T-cell (primary cell): ENCODE measurements at places on chromosomes 13 and 19. TPM values are rescaled to one million over a fixed set of nuclear protein-coding genes. Genes with fewer than 3 reads are reported as not detected.
A peak's percentile ranks its signal among the peaks of the same experiment; 100 is the strongest.

GRCh38 chr19:3099347-3100145, 5.4 kb downstream of the GNA11 start:
- no peak for DNase-seq

DNA sequence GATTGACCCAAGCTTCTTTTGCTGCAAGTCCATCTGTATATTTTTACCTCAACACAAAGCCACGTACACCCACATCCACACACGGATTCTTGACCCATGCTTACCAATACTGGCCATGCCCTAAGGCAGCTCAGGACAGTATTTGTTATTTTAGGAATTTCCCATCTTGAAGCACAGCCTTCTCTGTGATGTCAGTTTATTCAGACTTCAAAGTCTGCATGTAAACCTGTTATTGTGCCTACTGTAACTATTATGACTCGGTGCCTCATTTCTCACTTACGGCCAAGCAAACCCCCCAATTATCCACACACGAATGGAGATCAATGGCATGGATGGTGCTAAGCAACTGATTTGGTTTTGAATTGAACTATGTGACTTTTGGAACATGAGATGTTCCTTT, 17.5 kb downstream of the CLDN10 start:
- no peak for DNase-seq

The URAD gene
- total RNA-seq: not detected

DNA sequence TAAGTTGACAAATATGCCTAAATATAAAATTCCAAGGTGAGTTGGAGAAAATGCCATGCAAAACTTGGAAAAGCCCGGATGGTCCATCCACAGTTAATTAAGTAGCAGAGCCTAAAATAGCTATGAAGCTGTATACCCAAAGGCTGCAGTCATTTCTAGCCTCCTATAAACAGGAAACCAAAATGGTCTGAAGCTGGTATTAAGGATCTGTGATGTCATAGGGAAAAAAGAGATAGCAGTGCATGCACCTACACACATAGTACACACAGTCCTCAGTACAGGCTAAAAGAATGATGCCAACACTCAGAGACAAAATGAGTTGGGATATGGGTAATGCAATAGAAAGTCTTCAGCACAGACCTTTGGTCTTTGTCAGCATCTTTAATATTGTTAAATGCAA, 736.9 kb downstream of the EFNB2 start:
- no peak for DNase-seq

GRCh38 chr19:17843292-17843827, 4.4 kb downstream of the JAK3 start:
- DNase-seq: no peak

The TMC4 gene
- total RNA-seq: 0.78 TPM

DNA sequence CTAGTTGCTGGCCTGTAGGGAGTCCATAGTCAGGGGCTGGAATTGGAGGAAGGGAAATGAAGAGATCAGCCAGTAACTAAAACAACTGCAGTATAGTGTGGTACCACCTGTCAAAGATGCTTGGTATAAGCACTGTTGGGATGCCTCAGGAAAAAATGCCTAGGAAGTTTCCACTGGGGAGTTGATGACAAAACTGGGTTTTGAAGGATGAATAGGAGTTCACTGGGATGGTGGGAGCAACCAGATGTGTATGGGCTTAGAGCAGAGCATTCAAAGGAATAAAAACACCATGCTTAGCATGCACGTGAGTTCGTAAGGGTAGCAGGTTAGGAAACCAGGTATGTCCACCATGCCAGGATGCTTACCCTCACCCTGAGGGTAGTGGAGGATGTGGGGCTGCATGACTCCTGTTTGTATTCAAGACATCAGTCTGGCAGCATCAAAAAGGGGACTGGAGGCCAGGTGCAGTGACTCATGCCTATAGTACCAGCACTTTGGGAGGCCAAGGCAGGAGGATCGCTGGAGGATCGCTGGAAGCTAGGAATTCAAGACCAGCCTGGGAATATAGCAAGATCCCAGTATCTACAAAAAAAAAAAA, 7.1 kb downstream of the CATSPERD start:
- DNase-seq: no peak

The PRRG2 gene
- total RNA-seq: 1.4 TPM

DNA sequence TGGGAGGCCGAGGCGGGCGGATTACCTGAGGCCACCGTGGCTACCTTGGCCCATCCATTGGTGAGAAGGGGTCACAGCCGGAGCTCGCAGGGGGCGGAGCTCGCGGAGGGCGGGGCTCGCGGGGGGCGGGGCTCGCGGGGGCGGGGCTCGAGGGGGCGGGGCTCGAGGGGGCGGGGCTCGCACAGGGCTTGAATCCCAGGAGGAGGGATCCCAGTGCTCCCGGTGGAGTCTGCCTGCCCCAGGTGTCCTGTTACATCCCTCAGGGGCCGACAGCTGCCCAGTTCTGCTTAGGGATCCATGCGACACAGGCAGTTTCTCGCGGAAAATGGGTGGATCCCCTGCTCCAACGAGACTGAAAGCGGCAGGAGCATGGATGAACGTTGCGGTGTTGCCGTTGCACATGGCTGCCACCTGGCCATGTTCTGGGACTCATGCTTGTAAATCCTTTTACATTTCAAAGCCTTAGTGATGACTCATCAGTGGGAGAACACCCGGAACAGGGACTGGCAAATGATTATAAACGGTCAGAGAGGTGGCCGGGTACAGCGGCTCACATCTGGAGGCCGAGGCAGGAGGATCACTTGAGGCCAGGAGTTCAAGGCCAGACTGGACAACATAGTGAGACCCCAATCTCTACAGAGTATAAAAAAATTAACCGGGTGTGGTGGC, 25.1 kb downstream of the TMPRSS9 start:
- no peak for DNase-seq

DNA sequence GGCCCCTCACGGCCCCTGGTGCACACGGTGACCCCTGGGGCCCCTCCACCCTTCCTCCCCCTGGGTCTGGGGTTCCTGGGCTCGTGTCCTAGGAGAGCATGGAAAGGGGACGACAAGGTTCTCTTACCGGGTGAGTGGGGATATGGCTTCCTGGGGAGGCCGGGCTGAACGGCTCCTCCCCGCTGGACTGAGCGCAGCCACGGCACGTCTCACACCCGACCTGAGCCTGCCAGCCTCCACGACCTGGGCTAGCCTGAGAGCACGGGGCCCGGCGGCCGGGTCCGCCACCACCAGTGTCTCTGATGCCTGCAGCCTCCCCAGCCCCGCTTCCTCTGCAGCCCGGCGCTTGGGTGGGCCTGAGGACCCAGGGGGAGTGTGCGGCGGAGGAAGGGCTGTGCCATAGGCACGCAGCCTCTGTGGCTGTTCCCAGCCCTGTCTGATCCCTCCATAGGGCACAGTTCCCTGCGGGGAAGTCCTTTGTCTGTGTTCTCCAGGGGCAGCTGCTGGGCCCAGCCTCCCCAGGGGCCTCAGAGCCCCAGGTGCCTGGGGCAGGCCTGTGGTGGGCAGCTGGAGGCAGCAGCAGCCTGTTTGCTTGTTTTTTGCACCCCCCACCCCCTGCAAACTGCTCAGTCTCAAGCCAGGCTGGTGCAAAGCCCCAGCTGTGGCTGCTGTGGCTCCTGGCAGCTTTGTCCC, 15.0 kb downstream of the PLIN4 start:
- no peak for DNase-seq

The FCGBP gene
- 46.1 TPM for total RNA-seq

The EDNRB gene
- total RNA-seq: 0.33 TPM

DNA sequence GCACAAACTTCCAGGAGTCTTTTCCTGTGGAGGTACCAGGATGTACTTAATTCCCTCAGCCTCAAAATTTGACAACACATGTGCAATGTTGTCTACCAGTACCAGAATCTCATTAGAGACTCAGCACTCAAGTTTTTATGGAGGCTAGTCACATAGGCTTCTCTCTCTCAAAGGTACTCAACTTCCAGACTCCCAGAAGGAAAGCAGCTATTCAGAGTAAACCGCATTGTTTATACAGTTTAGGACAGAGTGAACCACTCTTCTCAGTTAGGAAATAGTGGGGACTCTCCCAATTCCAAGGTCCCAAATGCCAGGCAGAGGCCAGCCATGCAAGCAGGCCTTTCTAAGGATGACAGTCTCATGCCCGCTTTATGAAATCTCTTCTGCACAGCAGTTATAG, 8.5 kb upstream of the C1QTNF9B start:
- no peak for DNase-seq

GRCh38 chr19:4108767-4109625, 14.9 kb downstream of the MAP2K2 start:
- peak; percentile 88 for DNase-seq

DNA sequence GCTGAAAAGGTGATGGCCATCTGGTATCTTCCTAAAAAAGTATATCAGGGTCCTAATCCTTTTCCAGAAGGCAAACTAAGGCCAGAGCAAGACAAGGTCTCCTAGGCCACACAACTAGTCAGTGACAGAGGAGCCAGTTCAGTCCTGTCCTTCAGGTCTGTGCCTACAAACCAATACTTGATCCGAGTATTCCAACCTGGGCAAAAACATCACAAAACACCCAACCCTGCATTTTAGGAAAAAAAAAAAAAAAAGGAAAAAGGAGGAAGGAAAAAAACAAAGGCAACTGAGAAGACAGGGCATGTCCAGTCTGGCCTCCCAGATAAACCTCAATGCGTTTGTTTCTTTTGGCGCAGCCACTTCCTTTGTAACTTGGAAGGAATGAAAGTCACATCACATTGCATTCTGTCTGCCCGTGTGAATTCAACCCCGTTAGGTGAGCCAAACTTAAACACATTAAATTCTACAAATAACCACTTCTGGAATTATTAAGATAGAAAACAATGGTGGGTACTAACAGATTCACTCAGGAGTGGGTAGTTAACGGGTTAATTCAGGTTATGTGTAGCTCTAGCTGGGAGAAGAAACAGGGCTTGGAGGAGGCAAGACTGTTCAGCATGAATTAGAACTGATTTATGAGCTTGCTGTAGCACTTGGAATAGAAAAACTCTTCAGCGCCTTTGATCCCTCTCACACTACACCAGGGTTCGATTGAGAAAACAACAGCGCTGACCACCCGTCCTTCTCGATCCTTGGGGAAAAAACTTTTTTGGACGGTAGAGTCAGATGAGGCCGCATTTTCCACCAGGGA, 43.0 kb upstream of the HNRNPA1L2 start:
- no peak for DNase-seq

The CEACAM6 gene
- total RNA-seq: 0.76 TPM

The TPRX2 gene
- not detected for total RNA-seq

The IFI30 gene
- 11.8 TPM for total RNA-seq

The RUBCNL gene
- total RNA-seq: 2.3 TPM

DNA sequence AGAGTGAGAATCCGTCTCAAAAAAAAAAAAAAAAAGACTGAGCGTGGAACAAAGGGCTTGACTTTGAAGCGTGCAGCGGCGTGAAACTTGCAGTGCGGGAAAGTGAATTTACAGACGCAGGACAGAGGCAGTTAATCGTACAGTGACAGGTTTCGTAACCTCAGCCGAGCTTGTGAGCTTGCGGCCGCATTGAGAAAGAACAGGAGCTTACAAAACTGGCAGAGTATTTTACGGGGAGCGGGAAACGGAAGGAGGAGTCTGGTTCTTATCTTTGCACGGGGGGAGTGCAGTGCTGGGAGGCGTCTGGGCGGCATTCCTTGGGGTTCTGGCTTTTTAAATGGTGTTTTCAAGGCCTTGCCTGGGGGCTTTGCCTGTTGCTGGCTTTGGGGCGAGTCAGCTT, 6.0 kb upstream of the BSG start:
- DNase-seq: no peak

The CACNA1A gene
- total RNA-seq: 0.58 TPM

The GADD45GIP1 gene
- total RNA-seq: 22.6 TPM

The DAND5 gene
- total RNA-seq: not detected

DNA sequence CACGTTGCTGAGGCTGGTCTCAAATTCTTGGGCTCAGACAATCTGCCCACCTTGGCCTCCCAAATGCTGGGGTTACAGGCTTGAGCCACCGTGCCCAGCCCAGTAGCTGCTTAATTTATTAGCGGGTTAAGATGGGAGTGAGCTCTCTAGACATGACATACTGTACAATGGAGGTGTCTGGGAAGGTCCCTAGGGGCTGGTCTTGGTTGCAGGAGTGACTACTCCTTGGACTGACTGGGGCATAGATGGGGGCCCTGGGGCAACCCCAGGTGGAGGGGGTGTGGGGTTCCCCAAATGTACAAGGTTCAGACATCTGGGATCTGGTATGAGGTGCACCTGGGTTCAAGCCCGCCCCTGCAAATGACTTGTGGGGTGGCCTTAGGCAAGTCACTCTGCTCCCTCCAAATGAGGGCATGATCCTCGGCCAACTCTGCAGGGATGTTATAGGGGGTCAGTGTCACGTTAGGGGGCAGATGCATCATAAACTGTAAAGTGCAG, 12.8 kb downstream of the CIB3 start:
- DNase-seq: no peak

GRCh38 chr19:55638864-55639359, 1.9 kb upstream of the ZNF580 start:
- DNase-seq: peak; percentile 48

The TMEM91 gene
- total RNA-seq: 14.0 TPM

The NPAS1 gene
- 1.1 TPM for total RNA-seq

- no peak for DNase-seq
Observed at GRCh38 chr13:28550091-28550490, 55.2 kb upstream of the FLT1 start.

- no peak for DNase-seq
Observed at GRCh38 chr13:34155931-34156607, 338.1 kb downstream of the RFC3 start.

- DNase-seq: no peak
Observed at GRCh38 chr19:1847684-1848398, 442 bp downstream of the REXO1 start.

DNA sequence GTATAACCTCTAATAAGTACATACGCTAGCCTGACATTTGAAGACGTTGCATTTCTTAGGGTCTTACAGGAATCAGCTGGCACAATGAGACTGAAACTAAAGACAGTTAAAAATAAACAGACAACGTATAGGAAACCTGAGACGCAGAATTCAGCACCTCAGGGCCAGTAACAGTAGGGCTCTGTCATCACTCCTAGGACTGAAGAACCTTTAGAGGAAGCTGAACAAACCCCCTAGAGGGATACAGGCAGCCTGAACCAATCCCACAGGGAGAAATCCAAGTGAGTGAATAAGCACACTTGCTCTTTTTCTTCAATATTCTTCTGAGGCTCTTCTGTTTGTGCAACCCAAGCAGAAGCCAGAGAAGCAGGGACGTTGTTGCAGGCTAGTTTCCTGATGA, 53.9 kb upstream of the KLHL1 start:
- no peak for DNase-seq

DNA sequence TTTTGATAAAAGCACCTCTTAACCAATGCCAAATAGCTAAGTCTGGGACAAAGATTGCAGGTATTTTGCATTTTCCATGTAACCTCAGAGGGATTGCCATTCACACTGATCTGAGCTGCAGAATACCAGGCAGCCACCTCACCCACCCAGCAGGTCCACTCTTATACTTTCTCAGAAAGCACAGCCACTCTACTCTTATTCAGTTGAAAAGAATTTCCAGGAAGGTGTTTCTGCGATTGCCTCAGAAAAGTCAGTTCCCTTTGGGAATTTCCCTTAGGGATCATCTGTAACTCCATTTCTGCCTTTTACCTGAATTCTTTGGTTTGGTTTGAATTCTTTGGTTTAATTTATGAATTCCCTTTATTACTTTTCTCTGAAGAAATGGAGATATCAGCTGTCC, 904 bp upstream of the ALOX5AP start:
- no peak for DNase-seq

The COL5A3 gene
- total RNA-seq: 2.2 TPM
